CD4-positive, alpha-beta memory T cell (primary cell): ENCODE measurements at places on chromosomes 16 and 17. TPM values are rescaled to one million over a fixed set of nuclear protein-coding genes. Genes with fewer than 3 reads are reported as not detected.

Gene CDH16
- total RNA-seq, result not detected

Gene CCL16
- total RNA-seq, result not detected

Gene TMEM220
- 1.8 TPM for total RNA-seq

Gene JPH3
- total RNA-seq, result not detected

GRCh38 chr16:49575346-49576172 lies 202.0 kb downstream of the C16orf78 start:
- DNase-seq, result no peak

GRCh38 chr16:84460406-84461028 lies 43.9 kb downstream of the MEAK7 start:
- no peak for DNase-seq

GRCh38 chr16:89100601-89101302 lies 7.1 kb downstream of the ACSF3 start:
- DNase-seq, result no peak

- DNase-seq, result no peak
These were observed 78.3 kb upstream of the TBX2 start for GRCh38 chr17:61321344-61321743.

DNA sequence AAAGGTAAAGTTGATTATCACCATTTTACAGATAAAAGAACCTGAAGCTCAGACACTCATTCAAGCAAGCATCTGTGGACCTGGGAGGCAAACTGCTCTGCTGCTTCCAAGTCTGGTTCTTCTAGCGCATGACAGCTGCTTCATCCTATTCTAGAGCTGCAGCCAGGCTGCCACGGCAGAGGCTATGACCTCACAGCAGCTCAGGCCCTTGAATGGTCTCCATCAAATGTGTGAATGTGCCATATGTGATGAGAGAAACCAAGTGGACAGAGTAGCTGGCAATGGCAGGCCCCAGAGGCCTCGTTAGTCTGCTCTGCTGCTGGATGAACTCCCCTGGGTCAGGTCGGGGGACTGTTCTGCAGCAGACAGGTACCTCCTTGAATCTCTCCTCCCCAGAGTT lies 30.7 kb upstream of the FOXJ1 start:
- no peak for DNase-seq

DNA sequence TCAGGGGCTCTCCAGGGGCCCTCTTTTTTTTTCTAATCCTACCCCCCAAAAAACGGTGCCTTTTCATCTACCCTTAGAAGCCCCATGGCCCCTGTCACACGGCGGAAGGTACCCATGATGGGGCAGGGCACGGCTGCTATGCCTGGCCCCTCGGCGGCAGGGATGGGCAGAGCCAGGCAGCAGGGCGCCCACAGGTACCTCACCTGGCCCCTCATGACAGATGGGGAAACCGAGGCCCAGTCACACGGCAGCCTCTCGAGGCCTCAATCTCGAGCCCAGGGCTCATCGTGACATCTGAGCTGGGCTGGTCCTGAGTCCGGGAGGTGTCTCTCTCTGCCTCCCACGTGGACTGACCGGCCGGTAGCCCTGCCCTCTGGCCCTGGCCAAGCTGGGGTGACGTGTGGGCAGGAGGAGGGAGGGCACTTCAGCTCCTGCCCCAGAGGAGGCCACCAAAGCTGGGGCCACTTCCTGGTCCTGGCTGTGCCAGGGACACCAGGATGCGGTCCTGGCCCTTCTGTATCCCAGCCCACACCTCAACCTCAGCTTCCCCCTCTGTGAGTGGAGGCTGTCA lies 11.6 kb downstream of the TRAF7 start:
- no peak for DNase-seq

- DNase-seq, result no peak
These were observed 33.3 kb downstream of the MSI2 start for GRCh38 chr17:57289613-57290012.

- no peak for DNase-seq
These were observed 765 bp downstream of the KRT19 start for GRCh38 chr17:41527063-41528023.

GRCh38 chr16:81720973-81721906 lies 57.9 kb upstream of the PLCG2 start:
- DNase-seq, result no peak

GRCh38 chr16:177394-177822 lies 928 bp downstream of the HBA1 start:
- DNase-seq, result no peak

DNA sequence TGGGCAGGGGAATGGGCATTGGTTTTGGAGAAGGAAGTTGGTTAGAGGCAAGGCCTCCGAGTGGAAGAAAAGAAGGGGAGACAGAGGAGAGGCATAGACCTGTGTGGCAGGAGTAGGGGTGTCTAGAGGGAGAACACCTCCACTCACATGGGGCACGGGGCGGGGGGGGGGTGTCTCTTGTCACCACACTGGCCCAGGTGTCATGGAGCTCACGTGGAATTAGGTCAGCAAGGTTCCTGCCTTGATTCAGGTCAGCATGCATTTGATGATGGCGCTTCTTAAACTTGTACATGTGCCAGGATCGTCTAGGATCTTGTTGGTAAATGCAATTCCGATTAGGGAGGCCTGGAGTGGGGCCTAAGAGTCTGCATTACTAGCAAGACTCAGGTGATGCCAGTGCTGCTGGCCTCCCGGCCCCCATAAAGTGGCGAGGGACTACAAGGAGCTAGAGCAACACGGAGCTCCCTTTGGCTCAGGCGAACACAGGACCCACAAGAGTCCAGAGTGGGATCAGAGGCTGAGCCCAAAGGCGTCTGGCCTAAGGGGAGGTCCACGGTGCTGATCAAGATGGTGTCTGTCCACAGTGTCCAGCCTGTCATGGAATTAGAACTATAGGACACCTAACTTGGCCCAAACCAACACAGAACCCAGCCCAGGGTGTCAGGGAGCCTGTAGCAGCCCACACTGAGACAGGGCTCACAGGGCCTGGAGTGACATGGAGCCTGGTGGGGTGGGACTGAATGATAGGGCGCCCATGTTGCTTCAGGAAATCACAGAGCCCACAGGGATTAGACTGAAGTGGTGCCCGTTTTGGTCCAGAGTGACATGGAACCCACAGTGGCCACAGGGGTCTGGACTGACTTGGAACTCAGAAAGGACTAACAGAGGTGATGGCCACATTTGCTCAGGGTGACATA lies 16.7 kb downstream of the EPOP start:
- no peak for DNase-seq

DNA sequence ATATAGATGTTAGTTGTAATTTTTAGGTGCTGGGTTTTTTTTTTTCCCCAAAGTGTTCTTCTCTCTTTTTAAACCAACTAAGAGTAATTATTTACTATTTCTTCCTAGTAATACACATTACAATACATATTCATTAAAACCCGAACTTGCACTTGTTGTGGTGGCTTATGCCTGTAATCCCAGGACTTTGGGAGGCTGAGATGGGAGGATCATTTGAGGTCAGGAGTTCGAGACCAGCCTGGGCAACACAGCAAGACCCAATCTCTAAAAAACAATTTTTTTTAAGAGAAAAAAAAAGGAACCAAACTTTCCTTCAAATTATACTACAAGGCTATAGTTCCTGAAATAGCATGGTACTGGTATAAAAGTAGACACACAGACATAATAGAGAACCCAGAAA lies 3.8 kb downstream of the EFCAB5 start:
- DNase-seq, result no peak

DNA sequence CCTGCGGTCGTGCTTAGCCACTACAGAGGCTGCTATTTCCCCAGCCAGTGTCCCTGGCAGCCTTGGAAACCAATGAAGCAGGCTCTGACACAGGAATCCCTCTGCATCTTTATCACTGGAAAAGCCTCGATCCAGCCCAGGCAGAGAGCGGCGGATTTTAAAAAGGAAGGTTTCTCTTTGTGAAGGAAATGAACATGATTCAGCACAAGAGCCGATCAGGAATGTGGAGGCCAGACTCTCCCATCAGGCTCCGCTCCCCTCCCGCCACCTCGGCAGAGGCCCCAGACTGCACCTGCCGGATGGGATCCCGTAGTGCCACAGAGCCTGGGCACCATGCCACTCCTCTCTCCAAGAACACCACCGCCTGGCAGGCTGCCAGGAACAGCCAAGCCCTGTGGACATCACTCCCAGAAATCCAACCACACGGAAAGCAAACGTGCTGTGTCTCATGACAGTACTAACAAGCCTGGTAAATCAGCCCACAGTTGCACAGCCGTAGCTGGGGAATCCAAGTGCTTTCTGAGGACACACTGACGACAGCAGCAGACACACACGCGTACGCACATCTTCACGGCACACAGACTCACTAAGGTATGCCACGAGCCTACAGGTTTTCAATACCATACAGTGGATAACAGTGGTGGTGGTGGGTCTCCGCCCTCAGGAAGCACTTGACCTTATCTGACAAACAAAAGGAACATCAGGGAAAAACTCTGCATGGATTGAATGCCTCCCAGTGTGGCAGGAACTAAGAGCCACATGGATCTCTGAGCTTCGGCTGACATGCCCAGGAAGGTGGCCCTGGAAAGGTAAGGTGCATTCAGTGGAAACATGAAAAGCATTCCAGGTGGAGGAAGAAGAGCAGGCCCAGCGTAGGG lies 5.4 kb downstream of the LRRC75A start:
- no peak for DNase-seq
